ENCODE measurements at places on chromosomes 2 and 18.

DNA sequence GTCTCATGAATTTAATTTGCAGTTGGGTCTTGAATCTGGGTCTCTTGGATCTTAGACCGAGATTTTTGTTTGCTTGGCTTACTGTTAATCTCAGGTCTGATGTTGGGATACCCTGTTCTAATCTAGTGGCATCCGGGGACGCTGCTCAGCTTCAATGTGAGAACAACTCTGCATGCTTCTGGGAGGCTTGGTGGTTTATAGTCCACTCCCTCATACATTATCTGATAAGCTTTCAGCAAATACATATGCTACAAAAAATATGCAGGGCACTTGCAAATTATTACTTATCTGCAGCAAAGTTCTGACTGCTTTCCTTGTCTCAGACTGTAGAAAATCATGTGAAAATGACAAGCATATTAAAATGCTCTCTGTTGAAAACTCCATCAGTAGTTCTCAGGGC is 39.4 kb downstream of the RNF144A start:
- DNase-seq: no peak

GRCh38 chr2:212109792-212110680 is 428.6 kb downstream of the ERBB4 start:
- DNase-seq: no peak

GRCh38 chr18:5972298-5972697 is 77.0 kb upstream of the TMEM200C start:
- DNase-seq: no peak

- DNase-seq: no peak
Measured at GRCh38 chr2:60426341-60426740, 127.1 kb downstream of the BCL11A start.

DNA sequence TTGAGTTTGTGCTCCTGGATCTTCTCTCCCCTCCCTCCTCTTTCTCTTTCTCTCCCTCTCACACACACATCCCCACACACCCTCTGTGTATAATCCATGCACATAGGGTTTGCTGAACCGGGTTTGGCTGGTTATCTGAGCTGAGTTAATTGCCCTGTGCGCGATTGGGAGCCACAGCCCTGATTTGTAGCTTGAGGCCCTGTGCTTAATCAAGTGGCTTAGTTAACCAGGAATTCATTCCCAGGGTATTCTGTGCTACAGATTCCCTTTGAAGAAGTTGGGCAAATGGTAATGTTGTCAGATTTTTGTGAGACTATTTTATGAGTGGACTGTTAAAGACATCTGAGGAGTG is 6.2 kb downstream of the PARD3B start:
- no peak for DNase-seq

- no peak for DNase-seq
Measured at GRCh38 chr2:193963472-193964119, 1693.4 kb upstream of the SLC39A10 start.

DNA sequence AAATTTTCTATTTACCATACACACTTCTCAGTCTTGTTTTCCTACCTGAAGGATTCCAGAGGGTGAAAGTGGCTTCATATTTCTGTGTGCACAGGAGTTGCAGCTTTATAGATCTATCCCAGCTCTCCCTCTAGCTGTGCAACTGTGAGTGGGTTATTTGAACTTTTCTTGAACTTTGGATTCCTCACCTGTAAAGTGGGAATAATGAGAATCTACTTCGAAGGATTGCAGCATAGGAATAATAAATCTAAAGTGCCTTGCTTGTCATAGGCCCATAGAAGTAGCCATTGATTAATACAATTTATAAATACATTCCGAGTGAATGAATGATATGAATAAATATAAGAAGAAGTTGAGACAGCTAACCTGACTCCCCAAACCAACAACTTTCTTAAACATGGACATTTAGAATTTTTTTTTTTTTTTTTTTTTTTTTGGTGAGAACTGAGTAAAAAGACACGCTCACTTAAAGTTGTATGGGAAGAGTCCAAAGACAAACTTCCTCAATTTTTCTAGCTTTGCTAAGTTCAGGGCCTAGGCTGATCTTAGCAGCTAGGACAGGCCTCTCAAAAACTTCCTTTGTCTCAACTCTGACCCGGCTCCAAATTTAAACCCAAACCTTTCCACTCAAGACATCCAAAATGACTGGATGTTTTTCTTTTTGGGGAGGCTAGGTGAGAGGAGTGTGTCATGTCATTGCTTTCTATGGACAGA is 203.3 kb upstream of the FBXO11 start:
- DNase-seq: no peak

Data from right kidney (tissue), 9 donors.